ENCODE measurements at places on chromosomes 1 and 21.

GRCh38 chr1:188611432-188611831, 1782.7 kb downstream of the PLA2G4A start:
- DNase-seq, result no peak

DNA sequence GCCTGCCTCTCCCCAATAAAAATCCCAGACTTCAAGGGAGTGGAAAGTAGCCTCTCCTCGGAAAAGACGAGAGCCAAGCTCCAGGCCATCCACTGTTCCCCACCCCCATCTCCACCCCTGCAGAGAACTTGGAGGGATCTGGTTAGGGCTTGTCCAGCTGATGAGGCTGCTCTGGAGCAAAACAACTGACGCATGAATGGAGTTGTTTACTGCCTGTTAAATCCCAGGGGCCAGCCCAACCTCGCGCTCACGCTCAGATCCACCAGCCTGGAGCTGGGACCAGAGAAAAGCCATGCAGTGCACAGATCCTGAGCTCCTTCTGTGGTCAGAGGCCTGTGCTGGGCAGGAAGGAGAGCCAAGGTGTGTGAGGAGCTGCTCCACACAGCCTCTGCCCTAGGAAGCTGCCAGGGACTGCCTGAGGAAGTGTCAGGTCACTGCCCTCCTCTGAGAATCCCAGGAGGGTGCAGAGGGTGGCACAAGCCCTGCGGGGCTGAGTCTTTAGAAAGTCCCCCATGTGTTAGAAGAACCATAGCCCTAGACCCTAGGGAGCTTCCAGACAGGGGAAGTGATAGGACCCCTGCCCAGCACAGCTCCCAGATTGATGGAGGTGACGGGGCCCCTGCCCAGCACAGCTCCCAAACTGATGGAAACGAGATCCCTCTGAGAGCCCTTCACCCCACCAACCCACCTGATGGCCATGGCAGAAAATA, 109.0 kb upstream of the IPO9 start:
- no peak for DNase-seq

GRCh38 chr1:241591736-241592135, 48.4 kb downstream of the CHML start:
- DNase-seq, result no peak

DNA sequence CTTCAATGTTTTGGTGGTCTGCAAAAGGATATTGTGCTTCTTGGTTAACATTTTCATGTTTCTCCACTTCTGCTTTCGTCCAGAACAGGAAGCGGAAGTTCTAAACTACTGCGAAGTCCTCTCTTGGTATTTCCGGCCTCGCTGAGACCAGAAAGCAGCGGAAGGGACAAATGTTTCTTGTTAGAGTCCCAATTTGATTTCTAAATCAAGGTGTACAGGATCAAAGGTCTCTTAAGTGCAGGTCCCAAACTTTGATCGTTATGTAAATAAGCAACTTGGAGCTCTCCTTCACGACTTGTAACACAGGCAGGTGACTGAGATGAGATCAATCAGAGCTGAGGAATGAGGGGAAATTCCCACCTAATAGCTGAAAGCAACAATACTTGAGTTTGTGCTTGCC, 40.1 kb upstream of the HMCN1 start:
- DNase-seq, result peak; percentile 20

- peak; percentile 86 for DNase-seq
Observed at GRCh38 chr1:206663832-206664652, 20.7 kb upstream of the MAPKAPK2 start.

DNA sequence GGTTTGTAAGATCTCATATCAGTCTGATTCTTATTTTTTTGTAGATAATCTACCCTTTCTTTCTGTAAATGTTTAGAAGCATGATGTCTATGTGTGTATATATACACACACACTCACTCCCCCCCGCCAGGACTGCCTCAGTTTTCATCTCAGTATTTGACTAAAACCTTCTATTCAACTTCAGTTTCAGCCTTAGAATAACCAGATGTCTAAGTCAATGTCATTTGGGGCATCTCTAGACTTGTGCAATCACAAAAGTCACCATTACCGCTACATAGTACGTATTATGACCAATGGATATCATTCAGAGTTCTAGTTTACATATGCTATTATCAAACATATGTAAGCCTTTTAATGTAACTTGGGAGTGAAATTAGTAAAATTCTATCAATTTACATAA, 53.3 kb upstream of the BOLA1 start:
- peak; percentile 15 for DNase-seq

DNA sequence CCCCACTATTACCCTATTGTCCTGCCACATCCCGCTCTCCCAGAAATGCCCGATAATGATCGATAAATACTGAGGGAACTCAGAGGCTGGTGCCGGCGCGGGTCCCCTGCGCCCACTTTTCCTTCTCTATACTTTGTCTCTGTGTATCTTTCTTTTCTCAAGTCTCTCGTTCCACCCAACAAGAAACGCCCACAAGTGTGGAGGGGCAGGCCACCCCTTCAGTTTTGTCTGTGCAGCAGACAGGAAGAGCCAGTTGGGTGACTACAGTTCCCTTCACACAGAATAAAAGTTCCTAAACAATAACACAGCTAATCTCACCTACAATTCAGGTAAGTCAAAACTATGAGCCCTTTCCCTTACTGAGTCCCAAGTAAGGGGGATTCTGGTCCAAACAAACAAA, 423.7 kb downstream of the SMYD3 start:
- DNase-seq, result no peak

- no peak for DNase-seq
Observed at GRCh38 chr1:76659171-76659940, 207.9 kb upstream of the ST6GALNAC5 start.

- DNase-seq, result peak; percentile 84
Observed at GRCh38 chr21:39003982-39004633, 179.1 kb downstream of the PSMG1 start.

GRCh38 chr1:92900539-92900938, 60.7 kb downstream of the DIPK1A start:
- no peak for DNase-seq

DNA sequence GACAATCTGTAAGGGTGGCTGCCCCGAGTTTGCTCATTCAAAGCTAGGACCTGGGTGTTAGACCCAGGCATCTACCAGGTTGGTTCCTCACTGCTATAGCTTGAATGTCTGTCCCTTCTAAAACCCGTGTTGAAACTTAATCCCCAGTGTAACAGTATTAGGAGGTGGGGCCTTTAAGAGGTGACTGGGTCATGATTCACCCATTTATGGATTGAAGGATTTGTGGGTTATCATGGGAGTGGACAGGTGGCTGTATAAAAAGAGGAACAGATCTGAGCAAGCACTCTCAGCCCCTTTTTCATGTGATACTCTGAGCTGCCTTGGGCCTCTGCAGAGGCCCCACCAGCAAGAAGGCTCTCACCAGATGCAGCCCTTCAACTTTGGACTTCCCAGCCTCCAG, 29.4 kb downstream of the PSMG1 start:
- DNase-seq, result no peak

Data from hematopoietic multipotent progenitor cell treated with erythropoietin and hydrocortisone succinate and interleukin-3 and kit ligand, for 8 days (in vitro differentiated cells).